Activated CD4-positive, CD25-positive, alpha-beta regulatory T cell treated with anti-CD3 and anti-CD28 coated beads, Interleukin-2, amount 50 U/mL, for 72 hours (primary cell): ENCODE measurements at places on chromosomes 13 and 19.

- no peak for DNase-seq
These were observed 12.0 kb downstream of the ETFB start for GRCh38 chr19:51354103-51354741.

DNA sequence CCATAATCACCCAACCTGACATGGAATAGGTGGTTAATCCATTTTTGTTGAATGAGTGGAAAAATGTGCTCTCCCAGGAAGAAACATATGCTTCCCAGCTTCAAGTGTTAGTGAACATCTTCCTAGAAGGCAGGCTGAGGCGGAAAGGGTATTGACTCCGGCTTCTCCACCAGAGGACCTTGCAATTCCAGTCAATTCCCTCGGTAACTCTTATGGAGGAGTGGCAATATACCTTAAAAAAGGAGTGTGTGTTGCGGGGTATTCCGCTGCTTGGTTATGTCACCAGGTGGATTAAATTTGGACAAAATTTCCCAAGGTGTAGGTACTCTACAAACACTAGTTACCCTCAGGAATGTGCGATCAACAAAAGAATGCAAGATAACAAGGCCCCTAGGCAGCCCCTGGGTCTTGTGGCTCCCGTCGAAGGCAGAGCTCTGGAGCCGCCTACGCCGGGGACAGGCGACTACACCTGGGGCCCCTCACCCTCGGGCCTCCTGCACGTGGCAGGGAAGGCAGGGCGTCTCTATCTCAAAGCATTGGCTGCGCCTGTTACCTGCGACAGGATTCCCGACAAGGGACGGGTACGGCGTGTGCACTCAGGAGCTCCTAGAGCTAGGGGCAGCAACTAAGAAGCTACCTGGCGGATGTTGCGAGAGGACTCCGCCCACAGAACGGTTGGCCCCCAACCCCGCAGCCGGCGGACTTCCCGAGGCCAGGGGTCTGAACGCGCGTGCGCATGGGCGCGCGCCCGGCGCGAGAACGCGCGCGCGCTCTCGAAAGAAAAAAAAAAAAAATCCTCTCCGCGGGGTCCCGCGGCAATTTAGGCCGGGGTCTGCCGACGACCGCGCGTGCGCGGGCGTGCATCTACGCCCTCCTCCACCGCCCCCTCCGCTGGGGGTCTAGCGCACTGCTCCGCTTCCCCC, at the start of gene WDR87:
WDR87 (minus strand) TSS at position 649 of the 923 bp plus-strand sequence. CDS start 8,355 bp downstream, outside the sequence.
- DNase-seq: peak; percentile 48

- DNase-seq: no peak
These were observed 45.9 kb downstream of the TSHZ3 start for GRCh38 chr19:31303262-31303815.

DNA sequence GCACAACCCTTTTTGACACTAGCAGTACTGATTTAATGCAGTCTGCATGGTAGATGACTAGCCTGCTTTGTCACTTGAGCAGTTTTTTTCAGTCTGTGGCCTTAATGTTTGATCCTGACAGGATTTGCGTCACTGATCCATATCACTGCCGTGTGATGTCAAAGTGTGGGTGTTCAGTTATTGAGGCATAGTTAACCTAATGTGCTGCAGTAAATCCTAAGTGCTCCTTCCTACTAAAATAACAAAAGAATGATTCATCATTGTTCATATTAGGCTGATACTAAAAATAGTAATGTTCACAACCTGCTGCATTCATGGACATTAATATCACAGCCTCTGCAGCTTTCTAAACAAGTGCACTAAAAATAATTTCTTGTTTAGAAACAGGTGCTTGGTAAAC, 121.9 kb upstream of the MLNR start:
- DNase-seq: no peak

DNA sequence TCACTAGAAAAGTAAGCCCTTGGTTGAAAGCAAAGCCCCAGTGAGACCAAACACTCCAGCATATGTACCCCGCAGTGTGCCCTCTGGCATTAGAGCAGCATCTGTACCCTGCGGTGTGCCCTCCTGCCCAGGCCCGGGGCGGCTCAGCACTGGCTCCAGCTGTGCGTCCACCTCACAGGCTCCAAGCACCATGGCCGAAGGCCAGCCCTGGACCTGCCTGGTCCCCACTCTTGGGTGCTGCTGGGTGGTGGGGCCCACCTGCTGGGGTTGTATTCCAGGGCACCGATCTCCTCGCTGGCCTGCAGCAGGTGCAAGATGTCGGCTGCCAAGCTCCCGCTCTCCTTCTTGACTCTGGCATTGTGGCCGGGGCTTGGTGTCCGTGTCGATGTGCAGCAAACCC, 230.2 kb downstream of the TUBA3C start:
- no peak for DNase-seq

DNA sequence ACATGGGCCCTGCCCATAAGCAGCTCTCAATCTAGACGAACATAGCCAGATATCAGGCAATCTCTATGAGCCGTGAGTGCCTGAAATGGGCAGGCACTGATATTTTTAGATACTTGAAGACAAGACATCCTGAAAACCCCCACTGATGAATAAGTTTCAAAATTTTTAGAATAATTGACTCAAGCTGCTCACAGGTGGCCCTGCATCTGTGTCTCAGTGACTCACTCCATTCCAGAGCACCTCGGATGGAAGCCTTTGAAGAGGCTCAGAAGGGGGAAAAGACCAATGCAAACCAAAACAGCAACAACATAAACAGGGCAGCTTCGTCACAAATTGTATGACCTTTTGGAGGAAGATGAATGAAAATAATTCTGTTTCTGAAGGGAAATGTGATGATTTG, 42.8 kb upstream of the SLC46A3 start:
- DNase-seq: no peak

DNA sequence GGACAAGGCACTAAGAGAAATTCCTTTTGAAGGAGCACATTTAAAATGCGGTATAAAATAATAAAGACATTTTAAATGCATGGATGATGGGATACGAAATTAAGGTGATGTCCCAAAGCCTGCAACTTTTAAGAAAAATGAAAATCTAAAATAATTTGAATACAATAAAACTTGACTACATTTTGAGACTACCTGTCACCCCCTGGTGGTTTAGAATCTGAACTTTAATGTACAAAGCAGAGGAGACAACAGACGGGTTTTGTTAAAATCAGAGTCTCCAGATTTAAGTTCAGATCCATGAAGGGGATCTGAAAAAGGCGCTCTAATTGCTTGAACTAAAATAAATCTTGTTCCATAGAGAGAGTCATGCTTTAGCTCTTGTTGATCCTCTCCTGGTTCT, 1129.3 kb upstream of the PCDH20 start:
- DNase-seq: no peak

- no peak for DNase-seq
These were observed 5.3 kb upstream of the ZNF613 start for GRCh38 chr19:51921949-51922348.

- DNase-seq: no peak
These were observed 227.4 kb downstream of the ABCC4 start for GRCh38 chr13:95073747-95074311.

- no peak for DNase-seq
These were observed 49.9 kb downstream of the SMAD9 start for GRCh38 chr13:36870050-36870692.

- DNase-seq: no peak
These were observed 397.6 kb downstream of the LIG4 start for GRCh38 chr13:107817647-107818287.

GRCh38 chr13:37651891-37652290, 53.3 kb upstream of the POSTN start:
- no peak for DNase-seq

DNA sequence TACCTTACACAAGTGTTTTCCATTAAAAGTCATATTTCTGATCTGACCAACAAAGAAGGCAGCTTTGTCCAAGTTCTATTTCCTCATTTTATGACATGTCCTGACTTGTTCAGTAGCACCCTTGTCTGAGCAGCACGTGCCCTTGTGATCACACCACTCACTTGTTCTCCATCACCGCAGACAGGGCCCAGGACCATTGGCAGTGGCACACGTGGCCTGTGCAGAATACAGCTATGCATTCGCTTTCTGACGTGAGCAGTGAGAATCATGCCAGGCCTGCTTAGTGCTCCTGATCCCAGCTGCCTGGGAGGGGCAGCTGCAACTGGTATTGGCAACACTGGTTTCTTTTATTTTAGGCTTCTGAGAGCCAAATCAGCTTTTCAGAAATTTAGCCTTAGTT, 134.2 kb downstream of the FRY start:
- DNase-seq: no peak

DNA sequence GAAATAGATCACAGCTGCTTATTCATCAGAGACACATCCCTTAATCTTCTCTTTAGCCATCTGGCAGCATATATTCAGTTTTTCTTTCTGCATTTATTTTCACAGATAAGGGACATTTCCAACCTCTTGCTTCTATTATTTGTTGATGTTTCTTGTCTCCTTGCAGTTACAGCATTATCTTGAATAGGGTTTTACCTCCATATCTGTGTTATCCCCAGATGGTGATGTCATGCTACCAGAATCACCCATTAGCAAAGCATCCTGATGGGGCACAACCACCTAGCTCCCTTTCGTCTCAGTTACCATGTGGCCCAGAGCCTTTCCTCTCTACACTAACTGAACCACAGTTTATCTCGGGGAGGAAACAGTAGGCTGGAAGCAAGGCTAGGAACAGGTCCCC, 483.9 kb downstream of the FOXO1 start:
- no peak for DNase-seq

DNA sequence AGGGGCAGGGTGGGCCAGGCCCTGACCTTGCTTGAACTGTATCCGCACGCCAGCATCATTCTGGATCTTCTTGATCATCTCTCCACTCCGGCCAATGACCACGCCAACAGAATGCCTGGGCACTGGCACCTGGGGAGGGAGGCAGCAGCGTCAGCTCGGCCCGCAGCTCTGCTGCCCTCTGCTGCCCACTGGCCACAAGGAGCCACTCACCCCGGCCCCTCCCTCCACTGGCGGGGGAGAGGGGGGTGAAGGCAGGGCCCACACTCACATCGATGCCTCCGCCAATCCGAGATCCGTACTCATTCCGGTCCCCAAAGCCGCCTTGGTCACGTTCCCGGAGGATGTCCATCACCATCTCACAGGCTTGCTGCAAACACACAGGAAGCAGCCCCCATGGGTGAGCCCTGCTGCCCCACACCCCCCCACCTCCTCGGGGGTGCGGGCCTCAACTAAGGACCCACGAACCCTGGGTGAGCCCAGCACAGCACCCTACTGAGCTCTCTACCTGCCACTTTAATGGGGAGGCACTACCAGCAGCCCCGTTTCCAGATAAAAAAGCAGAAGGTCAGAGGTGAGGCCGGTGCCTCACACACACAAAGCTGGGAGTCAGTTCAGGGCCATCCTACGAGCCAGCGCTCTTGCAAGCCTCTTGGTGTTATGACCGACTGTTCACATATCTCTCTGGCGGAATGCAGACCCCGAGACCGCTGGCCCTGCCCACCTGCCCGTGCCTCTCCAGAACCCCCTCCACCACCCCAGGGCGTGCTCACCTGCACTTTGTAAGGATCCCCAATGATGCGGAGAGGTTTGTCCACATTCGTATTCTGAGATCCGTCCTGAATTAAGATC, 6.7 kb downstream of the KHSRP start:
- no peak for DNase-seq
